LHCN-M2 (cell line): ENCODE measurements at places on chromosomes 1 and 21. TPM values are rescaled to one million over a fixed set of nuclear protein-coding genes. Genes with fewer than 3 reads are reported as not detected.
A peak's percentile ranks its signal among the peaks of the same experiment; 100 is the strongest.

GRCh38 chr1:68228851-68229250 lies 3.5 kb downstream of the WLS start:
- DNase-seq = no peak

- DNase-seq = no peak
Measured at GRCh38 chr1:228273720-228274451, 66.0 kb downstream of the OBSCN start.

DNA sequence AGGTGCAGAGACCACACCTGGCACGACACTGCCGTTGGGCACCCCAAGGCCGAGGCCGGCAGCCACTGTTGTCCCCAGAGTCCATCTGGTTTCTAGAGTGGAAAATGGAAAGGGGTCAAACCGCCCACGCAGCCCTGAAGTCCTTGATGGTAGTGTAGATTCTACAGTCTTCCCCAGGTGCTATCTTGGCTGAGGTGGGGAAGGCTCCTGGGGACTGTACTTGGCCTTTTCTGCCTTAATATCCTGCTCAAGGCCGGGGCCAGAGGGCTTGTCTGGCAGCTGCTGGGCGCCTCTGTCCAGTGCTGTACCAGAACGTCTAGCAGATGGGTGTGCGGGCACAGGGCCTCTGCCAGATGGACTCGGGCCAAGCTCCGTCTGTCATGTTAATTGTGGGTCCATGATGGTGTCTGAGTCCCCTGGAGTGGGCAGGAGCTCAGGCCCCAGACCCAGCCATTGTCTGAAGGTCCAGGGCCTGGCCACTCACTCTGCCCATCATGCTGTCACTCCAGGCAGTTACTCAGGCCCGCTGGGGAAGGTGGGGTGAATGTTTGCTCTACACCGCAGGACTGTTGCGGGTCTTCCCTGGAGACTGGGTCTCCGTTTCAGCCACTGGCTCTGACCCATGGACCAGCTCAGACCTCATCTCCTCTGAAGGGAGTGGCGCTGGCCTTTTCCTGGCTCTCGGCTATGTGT lies 161.9 kb upstream of the COL6A1 start:
- DNase-seq = peak; percentile 60

GRCh38 chr1:246078126-246078887 lies 428.8 kb downstream of the SMYD3 start:
- DNase-seq = no peak

- no peak for DNase-seq
Measured at GRCh38 chr1:33654267-33654834, 181.9 kb downstream of the ZSCAN20 start.

- DNase-seq = no peak
Measured at GRCh38 chr1:243921111-243921510, 71.1 kb upstream of the AKT3 start.

DNA sequence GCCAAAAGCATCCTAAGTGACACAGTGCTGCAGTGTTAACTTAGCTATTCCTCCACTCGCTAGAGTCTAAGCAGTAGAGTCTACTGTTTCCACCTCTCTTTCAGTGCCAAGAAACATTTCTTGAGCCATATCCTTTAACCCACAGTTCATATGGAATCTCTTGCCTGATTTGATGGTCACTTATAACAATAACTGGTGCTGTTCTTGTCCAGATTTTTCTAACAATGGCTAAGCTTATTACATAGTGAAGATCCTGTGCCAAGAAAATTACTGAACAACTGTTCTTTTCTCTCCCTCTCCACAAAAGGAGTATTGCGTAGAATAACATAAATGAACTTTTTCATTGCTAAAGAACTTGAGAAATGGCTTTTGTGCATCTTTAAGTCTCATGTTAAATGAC lies 121.3 kb downstream of the CDC7 start:
- no peak for DNase-seq

DNA sequence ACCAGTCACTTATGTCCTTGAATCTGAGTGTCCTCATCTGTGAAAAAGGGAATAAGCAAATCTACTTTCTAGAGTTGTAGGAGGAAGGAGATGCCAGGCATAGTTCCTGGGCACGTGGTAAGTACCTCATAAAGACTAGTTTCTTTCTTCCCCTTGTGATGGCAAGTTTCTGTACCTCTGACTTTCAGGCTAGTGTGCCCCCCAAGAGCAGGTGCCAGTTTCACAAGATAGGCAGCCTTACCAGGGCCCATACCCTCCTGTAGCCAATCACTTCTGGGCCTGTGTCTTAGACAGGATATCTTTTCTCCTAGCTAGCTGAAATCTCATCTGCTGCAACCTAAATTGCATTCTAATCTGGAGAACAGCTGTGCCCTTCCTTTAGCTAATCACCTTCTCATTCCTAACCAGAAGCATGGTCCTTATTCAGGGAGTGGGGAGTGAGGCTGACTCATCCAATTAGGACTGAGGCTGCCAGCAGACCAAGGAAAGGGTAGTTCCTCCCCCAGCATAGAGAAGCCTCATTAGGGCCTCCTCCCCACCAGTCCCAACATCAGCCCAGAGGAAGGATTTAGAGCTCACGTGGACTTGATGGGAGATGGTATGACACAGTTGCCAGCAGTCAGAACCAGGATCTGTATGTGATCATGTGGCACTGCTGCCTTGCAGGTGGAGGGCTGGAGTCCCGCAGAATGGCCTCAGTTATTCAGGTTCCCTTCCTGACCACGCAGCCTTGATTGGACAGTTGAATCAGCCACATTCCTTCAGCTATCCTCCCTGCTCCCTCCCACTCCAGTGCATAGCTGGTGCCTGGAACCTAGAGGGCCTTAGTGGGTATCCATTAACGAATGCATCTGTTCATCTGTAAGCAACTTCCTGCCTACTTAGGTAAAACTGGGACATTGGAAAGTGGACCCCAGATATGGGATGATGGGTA lies 7.9 kb downstream of the KLHDC8A start:
- no peak for DNase-seq

DNA sequence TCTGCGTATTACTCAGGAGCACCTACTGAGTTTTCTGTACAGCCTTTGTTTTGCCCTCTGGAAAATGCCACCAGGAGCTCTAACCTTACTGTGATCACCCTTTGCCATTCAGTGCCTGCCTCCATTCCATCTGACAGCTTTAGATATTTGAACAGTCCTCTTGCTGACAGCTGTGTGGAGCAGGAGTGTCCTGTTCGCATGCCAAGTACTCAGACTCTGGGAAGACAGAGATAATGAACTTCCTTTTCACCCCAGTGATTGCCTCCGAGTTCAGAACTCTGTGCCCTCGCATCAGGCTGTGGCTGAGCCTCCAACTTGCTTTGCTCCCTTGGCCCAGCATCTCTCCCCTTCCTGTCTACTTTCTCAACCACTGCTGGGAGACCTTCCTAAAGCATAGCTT lies 74.0 kb downstream of the CACNA1E start:
- DNase-seq = no peak

- no peak for DNase-seq
Measured at GRCh38 chr1:114164840-114165543, 11.3 kb upstream of the SYT6 start.

DNA sequence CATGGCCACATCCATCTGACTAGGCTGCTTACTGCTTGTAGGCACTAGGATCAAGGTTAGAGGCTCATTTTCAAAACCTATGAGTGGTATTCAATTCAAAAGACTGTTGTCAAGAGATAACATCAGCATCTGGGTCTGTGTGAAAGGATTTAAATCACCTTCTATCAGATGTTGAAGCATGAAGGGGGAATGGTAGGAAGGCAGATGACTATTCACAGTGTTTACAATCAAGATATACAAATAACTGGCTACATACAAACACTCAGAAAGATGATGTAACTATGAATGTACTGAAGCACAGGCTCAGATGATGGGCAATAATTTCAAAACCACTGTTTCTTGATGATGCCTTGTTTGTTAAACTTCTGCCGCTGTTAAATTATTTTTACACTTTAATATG lies 249.2 kb downstream of the SLC45A1 start:
- DNase-seq = no peak

DNA sequence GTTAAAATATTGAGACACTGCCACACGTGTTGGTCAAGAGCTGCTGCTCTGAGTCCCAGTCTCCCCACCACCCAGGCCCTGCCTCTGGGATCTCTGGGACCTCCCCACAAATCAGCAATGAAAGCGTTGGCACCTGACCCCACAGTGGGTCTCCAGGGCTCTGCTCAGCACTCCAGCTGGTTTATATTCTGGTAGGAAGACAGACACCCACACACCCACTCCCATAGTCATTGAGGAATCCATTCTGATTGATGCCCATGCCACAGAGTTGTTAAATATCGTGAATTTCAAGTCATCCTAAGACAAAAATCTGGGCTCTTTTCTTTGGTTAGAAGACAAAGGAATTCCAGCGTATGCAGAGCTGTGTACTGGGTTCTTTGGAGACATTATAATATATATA lies 91.6 kb downstream of the KIF26B start:
- DNase-seq = no peak

DNA sequence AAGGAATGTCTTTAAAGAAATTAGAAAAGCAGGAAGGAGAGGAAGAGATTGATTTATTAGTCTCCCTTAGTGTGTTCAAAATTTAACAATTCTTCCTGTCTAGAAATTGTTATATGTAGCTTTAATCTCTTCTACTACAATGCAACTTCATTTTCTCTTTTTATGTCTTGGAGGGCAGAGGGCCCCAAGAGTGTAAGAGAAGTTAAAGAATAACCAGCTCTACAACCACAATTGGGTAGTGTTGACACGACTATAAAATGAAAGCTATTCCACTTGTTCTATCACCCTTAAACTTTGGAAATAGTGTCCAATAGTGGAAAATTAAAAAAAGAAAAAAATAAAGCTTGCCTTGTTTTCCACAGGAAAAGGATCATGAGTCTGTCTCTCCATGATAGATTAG lies 82.6 kb upstream of the DPYD start:
- no peak for DNase-seq

DNA sequence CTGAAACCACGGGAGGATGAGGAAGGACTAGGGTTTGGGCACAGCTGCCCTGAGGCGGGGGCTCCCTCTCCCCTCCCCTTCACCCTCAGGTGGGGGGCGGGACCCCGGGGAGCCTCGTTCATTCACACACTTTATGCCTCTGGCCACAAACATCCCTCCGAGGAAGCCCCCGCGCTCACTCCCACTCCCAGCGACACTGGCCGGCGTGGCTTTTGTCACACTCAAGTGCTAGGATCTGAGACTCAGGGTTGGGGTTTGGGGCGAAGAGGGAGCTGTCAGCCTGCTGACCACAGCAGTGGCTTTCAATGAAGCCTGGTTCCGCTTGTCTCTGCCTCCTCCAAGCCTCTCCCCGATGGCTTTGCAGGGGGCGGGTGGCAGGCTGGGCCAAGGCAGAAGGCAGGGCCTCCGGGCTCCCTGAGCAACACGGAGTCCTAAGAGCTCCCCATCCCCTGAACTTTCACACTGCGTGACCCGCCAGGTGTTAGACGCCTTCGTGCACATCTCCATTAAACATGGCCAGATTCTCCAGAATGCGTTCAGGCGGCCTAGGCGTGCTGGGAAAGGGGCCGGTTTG lies 178.1 kb downstream of the NPHP4 start:
- DNase-seq = no peak

GRCh38 chr1:101122452-101123166 lies 97.0 kb upstream of the DPH5 start:
- DNase-seq = no peak

DNA sequence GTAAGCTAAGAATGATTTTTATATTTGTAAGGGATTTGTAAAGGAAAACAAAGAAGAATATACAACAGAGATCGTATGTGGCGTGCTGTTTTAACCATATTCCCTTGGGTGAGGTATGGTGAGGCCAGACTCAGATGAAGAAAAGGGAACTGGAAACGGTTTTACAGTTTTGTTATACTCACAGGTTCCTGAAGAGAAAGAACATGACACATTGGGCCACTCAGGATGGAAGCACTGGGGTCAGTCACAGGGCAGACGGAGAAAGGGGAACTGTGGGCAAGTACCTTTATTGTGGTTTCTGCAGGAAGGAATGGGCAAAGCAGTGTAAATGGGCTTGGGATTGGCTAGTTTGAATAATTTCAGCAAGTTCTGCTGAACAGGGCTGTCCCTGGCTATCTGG lies 177.4 kb downstream of the LBR start:
- DNase-seq = peak; percentile 14

- no peak for DNase-seq
Measured at GRCh38 chr1:20705203-20705755, 12.5 kb downstream of the KIF17 start.

DNA sequence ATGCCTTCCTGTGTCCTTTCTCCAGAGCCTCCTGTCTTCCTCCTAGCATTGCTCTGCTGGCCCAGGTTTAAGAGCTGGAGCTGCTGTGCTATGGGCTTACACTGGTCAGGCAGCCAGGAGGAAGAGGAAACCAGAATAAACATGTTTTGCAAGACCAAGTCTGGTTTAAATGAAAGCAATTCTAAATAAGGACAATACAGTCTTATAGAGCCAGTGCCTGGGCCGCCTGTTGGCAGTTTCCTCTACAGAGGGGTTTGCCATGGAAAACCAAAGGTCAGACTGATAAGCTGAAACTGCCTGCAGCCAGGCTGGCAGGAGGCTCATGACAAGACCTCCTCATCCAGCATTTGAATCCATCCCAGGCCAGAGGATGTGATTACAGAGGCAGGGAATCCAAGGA lies 92.9 kb upstream of the FGGY start:
- no peak for DNase-seq

- no peak for DNase-seq
Measured at GRCh38 chr1:44436401-44437106, 31.5 kb downstream of the RNF220 start.

DNA sequence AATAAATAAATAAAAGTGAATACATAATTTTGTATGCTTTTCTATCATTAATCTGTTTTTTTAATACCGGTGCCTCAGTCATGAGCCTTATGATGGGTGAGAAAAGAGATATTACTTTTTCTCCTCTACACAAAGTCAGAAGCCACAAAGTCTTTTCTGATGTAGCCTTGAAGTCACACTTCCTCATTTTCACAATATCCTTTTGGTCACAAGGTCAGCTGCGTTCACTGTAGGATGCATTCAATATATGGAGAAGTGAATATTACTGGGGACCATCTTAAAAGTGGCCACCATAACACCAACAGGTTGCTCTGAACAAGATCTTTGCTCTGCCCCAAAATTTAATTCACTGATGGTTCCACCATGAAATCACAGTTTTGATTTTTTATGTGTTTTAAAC lies 83.3 kb upstream of the TNR start:
- no peak for DNase-seq

DNA sequence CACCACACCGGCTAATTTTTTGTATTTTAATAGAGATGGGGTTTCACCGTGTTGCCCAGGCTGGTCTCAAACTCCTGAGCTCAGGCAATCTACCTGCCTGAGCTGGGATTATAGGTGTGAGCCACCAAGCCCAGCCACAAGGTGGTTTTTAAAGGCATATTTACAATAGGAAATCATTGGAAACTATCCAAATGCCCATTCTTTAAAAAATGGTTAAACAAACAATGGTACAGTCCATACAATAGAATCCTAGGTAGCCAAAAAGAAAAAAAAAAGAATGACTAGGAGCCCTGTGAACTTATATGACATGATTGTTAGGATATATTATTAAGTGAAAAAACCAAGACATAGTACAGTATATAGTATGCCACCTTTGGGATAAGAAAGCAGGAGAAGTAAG lies 5.3 kb downstream of the ATP2B4 start:
- DNase-seq = no peak

The PPIAL4G gene
- total RNA-seq = not detected in 2 replicates

The DTL gene
- total RNA-seq = 38.5 and 40.1 TPM in 2 replicates

The LY9 gene
- not detected in 2 replicates for total RNA-seq

The VCAM1 gene
- 0.51 and 0.63 TPM in 2 replicates for total RNA-seq

The LMOD1 gene
- 0.13 and 0.29 TPM in 2 replicates for total RNA-seq

The CLDN17 gene
- total RNA-seq = not detected in 2 replicates

The IKBKE gene
- total RNA-seq = 9.2 and 10.7 TPM in 2 replicates

The SLC6A9 gene
- 0.06 and 0.40 TPM in 2 replicates for total RNA-seq

The IL23R gene
- not detected in 2 replicates for total RNA-seq

The C4BPA gene
- not detected in 2 replicates for total RNA-seq

The TEX50 gene
- total RNA-seq = not detected in 2 replicates

The ZNF648 gene
- total RNA-seq = not detected in 2 replicates

The EPHA2 gene
- total RNA-seq = 60.1 and 73.1 TPM in 2 replicates

The CFAP141 gene
- not detected in 2 replicates for total RNA-seq
